Natural killer cell (primary cell): ENCODE measurements at places on chromosomes 7 and 10. TPM values are rescaled to one million over a fixed set of nuclear protein-coding genes. Genes with fewer than 3 reads are reported as not detected.

- H3K4me3 ChIP-seq: no peak overlapping the region
- no peaks in the 10 kb centered on the region for H3K4me1 ChIP-seq
- no peak for DNase-seq
- H3K27me3 ChIP-seq: no peaks in the 10 kb centered on the region
- peaks cover 37% of the 10 kb centered on the region for H3K36me3 ChIP-seq
Observed at GRCh38 chr7:75565132-75565837, 73.2 kb downstream of the SPDYE5 start.

DNA sequence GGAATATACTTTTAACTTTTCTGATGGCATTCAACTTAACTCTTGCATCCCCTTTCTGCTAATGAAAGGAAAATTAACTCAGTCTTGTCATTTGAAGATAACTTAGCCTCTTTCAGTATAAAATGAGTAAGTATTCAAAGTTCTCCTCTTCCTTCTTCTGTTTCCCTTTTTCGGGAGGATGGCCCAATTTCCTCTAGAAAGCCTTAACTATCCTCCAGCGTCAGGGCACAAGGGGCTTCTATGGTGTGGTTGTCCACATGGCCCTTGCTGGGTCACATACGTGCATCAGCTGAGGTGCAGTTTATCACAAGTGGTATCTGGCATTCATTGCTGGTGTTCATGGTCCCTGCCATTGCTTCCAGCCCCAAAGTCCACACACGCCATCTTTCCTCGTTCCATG lies 17.8 kb upstream of the GSAP start:
- no peak overlapping the region for H3K4me3 ChIP-seq
- H3K36me3 ChIP-seq: no peaks in the 10 kb centered on the region
- no peak for DNase-seq
- no peak overlapping the region for H3K27ac ChIP-seq
- H3K4me1 ChIP-seq: peaks cover under 1% of the 10 kb centered on the region

Gene FGF8
- total RNA-seq: not detected

DNA sequence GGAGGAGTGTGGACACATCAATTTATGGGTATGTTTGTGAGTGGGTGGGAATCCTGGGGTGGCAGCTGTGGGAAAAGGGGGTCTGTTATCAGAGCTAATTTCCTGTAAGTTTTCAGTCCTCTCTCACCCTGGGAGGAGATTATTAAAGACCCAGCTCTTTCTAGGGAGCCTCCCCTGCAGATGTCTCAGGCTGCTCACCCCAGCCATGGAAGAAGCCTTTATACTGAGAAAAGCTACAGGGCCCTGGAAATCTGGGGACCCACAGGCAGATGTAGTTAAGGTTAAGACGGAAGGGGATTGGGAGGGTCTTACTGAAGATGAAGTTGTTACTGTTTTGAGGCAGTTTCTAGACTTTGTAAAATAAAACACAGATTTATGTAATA lies 4.6 kb downstream of the ZNF680 start:
- no peak overlapping the region for H3K27ac ChIP-seq
- no peaks in the 10 kb centered on the region for H3K36me3 ChIP-seq
- no peak overlapping the region for H3K4me3 ChIP-seq
- no peaks in the 10 kb centered on the region for H3K27me3 ChIP-seq
- DNase-seq: no peak

DNA sequence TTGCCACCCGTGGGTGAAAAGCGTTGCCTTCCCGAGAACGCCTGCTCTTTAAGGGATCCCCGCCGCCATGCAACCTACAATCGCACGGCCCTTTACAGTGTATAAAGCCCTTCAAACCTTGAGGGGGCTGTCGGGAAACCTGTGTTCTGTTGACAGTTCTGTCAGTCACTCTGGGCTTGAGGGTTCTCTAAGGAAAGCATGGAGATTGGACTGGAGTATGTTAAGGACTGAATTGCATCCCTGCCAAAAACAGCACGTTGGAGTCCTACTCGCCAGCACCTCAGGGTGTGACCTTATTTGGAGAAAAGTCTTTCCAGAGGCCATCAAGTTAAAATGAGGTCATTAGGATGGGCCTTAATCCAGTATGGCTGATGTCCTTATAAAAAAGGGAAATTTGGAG lies 70.6 kb downstream of the PFKFB3 start:
- H3K4me3 ChIP-seq: no peak overlapping the region
- H3K27ac ChIP-seq: no peak overlapping the region
- H3K36me3 ChIP-seq: no peaks in the 10 kb centered on the region
- peaks cover 44% of the 10 kb centered on the region for H3K4me1 ChIP-seq
- no peaks in the 10 kb centered on the region for H3K27me3 ChIP-seq

GRCh38 chr7:92832534-92833023 lies 3.8 kb downstream of the CDK6 start:
- no peaks in the 10 kb centered on the region for H3K27me3 ChIP-seq
- H3K36me3 ChIP-seq: no peaks in the 10 kb centered on the region
- peak overlapping the region; percentile 55 for H3K4me3 ChIP-seq
- DNase-seq: peak; percentile 63
- H3K4me1 ChIP-seq: peaks cover 18% of the 10 kb centered on the region

DNA sequence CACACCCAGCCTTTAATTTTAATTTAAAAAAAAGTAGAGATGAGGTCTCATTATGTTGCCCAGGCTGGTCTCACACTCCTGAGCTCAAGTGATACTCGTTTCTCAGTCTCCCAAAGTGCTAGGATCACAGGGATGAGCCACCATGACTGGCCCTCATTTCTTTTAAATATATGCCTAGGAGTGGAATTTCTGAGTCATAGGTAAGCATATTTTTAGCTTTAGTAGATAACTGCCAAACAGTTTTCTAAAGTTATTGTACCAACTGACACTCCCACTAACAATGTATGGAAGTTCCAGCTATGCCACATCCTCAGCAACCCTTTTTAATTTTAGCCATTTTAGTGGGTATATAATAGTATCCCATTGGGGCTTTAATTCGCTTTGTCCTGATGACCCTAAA lies 13.8 kb upstream of the PPIF start:
- no peaks in the 10 kb centered on the region for H3K27me3 ChIP-seq
- H3K27ac ChIP-seq: no peak overlapping the region
- DNase-seq: no peak
- H3K36me3 ChIP-seq: no peaks in the 10 kb centered on the region
- H3K4me3 ChIP-seq: no peak overlapping the region

GRCh38 chr10:119917777-119918176 lies 25.2 kb downstream of the SEC23IP start:
- no peak overlapping the region for H3K4me3 ChIP-seq
- no peak for DNase-seq
- peaks cover 64% of the 10 kb centered on the region for H3K36me3 ChIP-seq

Gene SLIT1
- total RNA-seq: 1.1 TPM

GRCh38 chr7:152369518-152369917 lies 66.3 kb downstream of the KMT2C start:
- H3K27ac ChIP-seq: no peak overlapping the region
- no peak overlapping the region for H3K4me3 ChIP-seq
- H3K4me1 ChIP-seq: peaks cover 10% of the 10 kb centered on the region
- no peak for DNase-seq

GRCh38 chr7:13991791-13992595 lies 2.5 kb upstream of the ETV1 start:
- no peaks in the 10 kb centered on the region for H3K36me3 ChIP-seq
- H3K4me1 ChIP-seq: peaks cover 31% of the 10 kb centered on the region
- peak overlapping the region; percentile 40 for H3K4me3 ChIP-seq
- no peak for DNase-seq
- H3K27me3 ChIP-seq: peaks cover 31% of the 10 kb centered on the region

Gene EN2
- total RNA-seq: not detected

Gene CYP3A7
- not detected for total RNA-seq

Gene CHN2
- 40.6 TPM for total RNA-seq

Gene ACTL6B
- not detected for total RNA-seq
